ENCODE measurements at places on chromosomes 4 and X. TPM values are rescaled to one million over a fixed set of nuclear protein-coding genes. Genes with fewer than 3 reads are reported as not detected.

CXCL13 gene
- not detected for total RNA-seq

ANKRD50 gene
- total RNA-seq, result 14.3 TPM

STK26 gene
- 17.8 TPM for total RNA-seq

DNA sequence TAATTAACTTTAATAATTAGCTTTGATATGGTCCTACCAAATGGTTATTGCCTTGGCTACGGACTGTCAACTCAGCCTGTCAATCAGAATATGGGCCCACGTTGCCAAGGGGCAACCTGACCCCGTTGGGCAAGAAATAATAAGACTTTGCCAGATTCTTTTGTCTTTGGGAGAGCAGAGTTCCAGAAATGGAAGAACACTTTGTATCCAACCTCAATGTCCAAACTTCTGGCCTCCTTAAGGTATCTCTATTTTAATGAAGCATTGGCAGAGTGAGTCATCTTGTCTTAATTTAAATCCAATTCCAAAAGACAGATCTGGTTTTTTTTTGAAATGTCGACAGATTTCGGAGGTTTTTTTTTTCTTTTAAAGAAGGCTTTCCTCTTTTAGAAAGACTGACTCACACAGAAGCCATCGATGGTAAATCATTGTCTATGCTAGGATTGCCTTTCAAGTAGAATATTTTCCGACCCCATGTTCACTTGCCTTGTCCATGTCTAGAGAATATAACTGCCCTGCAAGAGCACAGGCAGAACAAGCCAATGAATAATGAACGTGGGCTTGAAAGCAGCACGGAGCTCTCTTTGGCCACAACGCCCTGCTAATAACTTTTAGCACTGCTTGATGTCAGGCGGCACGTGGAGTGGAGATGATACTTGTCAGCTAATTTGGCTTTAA lies 190.3 kb upstream of the GATB start:
- DNase-seq, result no peak

Measured in hematopoietic multipotent progenitor cell (in vitro differentiated cells).